ENCODE measurements at places on chromosomes 2 and 18.
A peak's percentile ranks its signal among the peaks of the same experiment; 100 is the strongest.

DNA sequence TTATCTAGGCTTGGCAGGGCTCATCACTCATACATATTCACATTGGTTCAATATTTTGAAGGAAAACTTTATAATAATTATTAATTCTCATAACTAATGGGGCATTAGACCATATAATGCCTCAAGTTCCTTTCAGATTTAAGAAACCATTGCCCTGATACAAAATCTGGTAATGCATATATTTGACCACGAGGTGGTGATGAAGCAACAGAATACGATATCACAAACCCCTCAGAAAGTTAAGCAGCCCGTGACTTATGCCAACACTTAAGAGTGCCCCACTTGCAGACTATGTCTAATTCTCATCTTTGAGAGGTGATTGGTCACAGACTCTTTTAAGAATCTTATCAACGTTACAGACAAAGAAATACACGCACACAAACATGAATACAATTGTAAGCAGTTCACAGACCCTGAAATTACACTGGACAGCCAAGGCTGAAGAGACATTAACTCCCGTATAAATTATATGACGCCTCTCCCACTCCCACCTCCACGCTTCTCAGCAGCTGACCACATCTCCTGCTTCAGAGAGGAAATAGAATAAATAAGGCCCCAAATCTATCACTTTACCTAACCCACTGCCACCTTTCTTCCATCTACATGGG is 20.7 kb upstream of the DNAH6 start:
- DNase-seq = no peak

DNA sequence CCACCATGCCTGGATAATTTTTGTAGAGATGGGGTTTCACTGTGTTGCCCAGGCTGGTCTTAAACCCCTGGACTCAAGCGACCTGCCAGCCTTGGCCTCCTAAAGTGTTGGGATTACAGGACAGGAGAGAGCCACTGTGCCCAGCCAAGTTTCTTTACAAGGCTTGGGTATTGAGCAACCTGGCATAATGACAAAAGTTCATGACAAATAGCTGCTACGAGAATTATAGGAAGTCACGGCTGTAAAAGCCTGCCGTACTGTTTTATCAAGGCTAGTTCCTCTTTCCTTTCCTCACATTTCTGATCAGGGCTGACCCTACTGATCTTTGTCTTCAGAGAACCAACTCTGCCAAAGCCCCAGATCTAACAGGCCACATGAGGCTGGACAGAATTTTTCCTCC is 490.4 kb upstream of the SPRED2 start:
- no peak for DNase-seq

GRCh38 chr2:105731511-105731910 is 13.2 kb upstream of the NCK2 start:
- DNase-seq = no peak

DNA sequence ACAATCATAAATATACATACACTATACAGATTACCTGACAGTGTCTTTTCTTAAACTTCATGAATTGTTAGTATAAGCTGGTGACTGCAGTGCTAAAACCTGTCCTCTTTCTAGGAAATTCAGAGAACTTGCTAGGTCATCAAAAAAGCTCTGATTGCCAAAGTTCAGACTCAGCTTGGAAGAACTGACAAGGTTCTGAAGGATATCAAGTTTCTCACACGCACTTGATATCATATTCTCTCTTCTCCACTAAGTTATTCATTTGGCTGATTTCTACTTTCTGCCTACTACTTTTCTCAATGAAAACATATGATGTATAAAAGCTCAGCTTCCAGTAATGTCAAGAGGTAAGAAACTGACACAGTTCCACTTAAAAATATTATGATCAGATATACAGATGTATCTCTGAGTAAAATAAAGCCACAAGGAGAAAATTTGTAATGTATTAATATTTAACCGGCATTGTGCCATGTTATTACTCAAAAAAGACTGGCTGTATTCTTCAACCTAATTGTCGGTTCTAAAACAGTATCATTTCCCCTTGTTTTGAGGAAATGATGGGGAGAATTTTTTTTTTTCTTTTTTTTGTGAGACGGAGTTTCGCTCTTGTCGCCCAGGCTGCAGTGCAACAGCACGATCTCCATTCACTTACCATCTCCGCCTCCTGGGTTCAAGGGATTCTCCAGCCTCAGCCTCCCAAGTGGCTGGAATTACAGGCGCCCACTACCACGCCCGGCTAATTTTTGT is 2.4 kb downstream of the OSBPL1A start:
- no peak for DNase-seq

- DNase-seq = no peak
Measured at GRCh38 chr2:176239031-176239430, 30.2 kb upstream of the MTX2 start.

DNA sequence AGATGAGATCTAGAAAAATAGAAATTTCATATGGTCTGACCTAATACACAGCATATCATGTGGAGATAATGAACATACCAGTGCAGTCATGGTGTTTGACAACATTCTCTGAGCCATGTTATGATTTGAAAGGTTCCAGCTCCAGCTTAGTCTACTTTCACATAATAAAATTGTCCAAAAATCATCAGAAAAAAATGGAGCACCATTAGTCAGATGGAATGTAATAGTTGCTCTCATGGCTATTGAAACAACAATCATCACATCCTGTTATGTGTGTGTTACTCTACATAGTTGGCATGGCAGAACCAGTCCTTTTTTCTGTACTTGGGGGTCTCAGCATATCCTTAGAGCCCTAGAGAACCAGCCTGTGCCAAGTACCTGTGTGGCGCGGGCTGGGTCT is 678.9 kb upstream of the FANCL start:
- no peak for DNase-seq

DNA sequence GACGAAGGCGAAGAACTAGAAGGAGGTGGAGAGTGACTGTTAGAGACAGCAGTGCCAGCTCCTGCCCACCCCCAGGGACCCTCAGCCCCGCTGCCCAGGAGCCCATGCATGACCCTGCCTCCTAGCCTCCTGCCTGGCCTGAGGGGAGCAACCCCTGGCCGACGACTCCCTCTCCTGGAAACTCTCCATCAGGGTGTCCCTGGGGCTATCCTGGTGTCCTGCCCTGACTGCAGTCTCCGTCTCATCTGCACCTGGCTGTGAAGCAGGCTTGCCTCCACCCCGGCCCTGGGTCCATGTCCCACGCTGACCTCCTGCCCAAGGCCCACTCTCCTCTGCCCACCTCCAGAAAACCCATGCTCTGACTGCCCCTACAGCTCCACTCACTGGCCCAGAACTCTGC is 120.2 kb downstream of the RPIA start:
- DNase-seq = no peak

DNA sequence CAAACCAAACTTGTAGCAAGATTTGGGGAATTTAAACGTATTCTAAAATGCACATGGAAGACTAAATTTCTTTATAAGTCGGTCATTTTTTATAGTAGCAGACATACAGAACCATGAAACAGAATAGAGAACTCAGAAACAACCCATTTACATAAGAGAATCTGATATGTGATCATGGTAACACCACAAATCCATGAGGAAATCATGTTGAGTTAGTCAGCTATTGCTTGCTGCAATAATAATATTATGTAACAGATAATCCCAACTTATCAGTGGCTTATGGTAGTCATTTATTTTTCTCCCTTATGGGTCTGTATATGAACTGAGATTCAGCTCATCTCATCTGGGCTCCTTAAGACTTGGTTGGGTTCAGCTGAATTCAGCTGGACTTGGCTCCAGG is 103.4 kb upstream of the SERTAD2 start:
- DNase-seq = no peak

- DNase-seq = no peak
Measured at GRCh38 chr2:199228887-199229819, 228.6 kb downstream of the SATB2 start.

GRCh38 chr2:201260302-201260800 is at the start of gene CASP8:
Gene CASP8, plus strand, starts transcription at chr2:201260536. Its CDS starts 5,951 bp downstream, at chr2:201266487.
- peak; percentile 44 for DNase-seq

- DNase-seq = no peak
Measured at GRCh38 chr18:47574966-47575365, 323.5 kb upstream of the SKOR2 start.

GRCh38 chr18:48740068-48740440 is 201.2 kb downstream of the CTIF start:
- no peak for DNase-seq

DNA sequence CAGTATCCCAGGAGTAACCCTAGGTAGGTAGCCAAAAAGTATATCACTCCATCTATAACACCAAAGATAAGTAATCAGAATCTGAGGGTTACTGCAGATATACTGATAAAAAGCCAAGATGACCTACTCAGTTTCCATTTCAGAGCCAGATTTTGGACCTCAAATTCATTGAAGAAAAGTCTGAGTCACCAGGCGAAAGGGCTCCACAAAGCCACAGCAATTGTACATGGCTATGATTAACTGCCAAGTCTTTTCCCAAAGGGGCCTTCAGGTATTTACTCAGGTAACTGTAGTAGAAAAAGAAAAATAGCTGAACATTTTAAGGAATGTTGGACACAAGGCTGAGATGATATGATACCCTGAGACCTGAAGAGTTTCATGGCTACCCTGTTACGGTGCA is 75.6 kb upstream of the KCNH7 start:
- DNase-seq = no peak

DNA sequence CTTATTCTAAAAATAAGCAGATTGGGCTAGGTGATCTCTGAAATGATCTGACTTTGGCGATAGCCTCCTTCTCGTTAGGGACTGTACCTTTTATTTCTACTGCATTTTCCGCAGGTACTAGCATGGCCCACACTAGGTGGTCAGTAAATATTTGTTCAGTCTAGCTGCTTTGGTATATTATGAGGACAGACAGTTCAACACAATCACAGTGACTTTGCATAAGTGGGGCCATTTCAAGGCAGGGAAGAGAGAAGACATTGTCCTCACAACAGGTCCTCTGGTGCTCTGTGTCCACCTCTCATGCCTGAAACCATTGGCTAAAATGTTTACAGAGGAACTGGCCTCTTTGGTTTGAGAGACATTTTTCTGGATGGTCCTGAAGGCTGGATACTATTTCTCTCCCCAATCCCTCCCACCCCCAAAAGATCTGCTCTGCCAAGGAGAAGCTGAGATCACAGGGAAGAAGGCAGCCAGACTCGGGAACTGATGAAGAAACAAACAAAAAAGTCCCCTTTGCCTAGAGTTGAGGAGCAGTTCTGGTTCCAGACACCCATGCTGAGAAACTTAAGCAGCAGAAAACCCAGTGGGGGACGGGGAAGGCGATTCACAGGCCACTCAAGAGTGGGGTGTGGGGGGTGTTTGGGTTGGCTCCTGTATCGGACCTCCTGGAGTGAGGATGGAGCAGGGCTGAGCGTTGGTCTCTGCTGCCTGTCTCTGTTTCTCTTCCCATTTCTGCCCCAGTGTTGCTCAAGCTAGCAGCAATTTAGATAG is 2.9 kb upstream of the TNP1 start:
- no peak for DNase-seq

- no peak for DNase-seq
Measured at GRCh38 chr2:104635608-104636007, 218.3 kb upstream of the POU3F3 start.

DNA sequence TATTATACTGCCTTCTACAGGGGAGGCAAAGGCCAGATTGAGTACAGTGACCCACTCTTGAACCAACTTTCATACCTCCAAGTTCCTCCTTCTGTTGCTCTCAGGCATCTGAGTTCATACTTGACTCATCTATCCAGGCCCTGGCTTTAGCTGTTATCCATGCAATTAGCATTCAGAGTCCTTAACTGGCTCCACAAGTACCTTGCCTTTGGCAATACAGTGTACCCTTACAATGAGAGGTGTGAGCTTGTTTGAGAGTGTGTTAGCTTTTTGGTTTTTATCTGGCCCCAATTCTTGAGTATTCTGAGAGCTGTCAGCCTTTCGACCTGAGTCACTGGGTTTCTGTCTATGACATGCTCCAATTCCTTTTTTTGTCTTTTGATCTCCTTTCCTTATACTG is 60.2 kb downstream of the EHD3 start:
- DNase-seq = no peak
